SK-N-DZ (cell line): ENCODE measurements at places on chromosomes 5 and 9.

- no peak for DNase-seq
Observed at GRCh38 chr5:146796144-146796543, 82.4 kb downstream of the PPP2R2B start.

DNA sequence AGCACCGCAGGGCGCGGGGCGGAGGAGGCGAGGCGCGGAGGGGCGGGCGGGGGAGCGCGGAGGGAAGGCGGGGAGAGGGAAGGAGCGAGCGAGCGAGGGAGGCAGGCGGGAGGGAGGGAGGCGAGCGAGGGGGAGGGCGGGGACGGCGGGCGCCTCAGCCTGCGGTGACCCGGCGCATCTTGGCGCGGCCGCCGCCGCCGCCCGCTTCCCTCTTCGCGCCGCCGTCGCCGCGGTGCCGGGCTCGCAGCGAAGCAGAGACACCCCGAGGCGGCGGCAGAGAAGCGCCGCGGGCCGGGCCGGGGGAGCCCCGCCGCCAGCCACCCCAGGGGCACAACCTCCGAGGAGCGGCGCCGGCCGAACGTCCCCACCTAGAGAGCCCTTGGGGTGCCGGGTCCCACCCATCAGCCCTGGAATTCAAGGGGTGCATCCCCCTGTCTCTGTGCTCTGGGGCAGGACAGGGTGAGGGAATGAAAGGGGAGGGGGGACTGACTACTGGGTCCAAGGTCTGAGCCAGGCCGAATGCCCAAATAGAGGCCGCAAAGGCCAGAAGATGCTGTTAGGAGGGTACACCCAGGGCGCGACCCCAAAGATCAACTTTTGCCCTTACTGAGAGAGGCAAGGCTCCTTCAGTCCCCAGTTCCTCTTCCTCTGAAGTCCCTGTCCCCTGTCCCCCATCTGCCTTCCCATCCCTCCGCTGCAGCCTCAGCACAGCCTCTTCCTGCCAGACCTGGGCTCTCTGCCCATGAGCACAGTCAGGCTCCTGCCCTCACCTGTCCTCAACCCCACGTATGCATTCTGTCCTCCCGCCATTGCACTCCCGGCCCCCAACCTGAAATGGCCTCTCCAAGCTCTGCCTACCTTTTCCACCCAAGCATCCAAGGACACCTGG lies at the start of gene ADAMTS2:
ADAMTS2 (minus strand) TSS at position 29 of the 889 bp plus-strand sequence. CDS start 133 bp downstream, outside the sequence.
- DNase-seq, result peak; percentile 49

DNA sequence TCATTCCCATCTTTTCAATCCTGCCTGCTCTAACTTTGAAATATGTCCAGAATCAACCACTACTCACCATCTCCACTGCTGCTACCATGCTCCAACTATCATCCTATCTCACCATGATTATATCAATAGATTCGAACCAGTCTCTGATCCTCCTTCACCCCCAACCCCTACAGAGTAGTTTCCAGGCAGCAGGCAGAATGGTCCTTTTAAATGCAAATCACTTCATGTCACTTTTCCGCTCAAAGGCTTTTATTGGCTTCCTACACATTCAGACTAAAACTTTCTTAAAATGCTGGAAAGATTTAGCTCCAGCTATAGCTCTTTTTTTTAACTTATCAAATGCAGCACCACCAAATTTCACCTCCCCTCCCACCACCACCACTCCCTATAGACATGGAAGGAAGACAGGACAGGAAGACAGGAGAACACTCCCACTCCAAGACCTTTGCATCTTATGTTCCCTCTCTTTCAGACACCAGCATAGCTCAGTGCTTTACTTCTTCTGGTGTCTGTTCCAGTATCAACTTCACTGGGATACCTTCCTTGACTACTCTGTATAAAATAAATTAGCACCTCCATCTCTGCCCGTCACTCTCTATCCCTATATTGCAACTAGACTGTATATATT lies 9.9 kb upstream of the PPP2R2B start:
- DNase-seq, result no peak

DNA sequence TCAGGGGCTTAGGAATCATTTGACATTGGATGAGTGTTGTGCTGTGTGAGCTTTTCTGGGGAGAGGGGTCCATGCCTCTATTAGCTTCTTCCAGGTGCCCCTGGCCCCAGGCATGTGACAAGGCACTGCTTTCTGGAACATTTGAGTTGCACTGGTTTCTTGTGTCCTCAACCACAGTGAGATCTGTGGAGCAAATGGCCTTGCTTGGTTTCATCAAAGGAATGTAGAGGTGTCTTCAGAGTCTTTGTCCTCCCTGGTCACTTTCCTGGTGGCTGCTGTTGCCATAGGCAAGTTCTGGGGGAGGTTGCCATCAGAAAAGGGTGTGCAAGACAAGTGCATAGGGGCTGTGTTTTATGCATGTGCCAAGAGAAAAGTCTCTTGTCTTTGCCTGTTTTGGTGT lies 157.5 kb downstream of the MACROH2A1 start:
- DNase-seq, result no peak
